ENCODE measurements at places on chromosomes 16 and 17.

GRCh38 chr16:15636392-15636873 lies 6.5 kb downstream of the MARF1 start:
- no peak for DNase-seq

DNA sequence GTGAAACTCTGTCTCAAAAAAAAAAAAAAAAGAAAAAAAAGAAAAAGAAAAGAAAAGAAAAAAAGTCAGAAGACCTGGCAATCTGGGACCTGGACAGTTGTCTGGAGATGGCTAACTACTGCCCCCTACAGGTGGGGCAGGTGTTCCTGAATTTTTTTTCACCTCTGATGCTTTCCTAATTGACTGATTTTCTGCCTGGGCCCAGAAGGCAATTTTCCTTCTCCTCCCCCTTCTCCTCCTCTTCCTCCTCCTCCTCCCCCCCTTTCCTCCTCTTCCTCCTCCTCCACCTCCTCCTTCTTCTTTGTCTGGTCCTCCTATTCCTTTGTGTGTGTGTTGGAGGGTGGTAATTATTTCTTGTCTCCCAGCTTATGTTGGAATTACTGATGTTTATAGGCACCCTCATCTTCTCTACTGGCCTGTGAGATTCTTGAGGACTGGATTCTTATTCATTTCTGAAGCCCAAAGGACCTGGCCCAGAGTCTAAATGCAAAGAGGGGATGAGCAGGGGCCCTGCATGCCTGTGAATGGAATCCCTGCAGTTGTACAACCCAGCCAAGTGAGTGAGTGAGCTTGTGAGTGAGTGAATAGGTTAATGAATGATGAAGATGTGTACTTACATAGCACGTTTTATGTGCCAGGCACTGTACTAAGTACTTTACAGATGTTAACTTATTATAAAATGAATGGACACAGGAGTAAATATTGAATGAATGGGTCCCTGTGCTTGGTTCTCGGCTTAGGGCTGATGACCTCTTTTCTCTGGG lies 26.9 kb downstream of the IRX5 start:
- DNase-seq: no peak

DNA sequence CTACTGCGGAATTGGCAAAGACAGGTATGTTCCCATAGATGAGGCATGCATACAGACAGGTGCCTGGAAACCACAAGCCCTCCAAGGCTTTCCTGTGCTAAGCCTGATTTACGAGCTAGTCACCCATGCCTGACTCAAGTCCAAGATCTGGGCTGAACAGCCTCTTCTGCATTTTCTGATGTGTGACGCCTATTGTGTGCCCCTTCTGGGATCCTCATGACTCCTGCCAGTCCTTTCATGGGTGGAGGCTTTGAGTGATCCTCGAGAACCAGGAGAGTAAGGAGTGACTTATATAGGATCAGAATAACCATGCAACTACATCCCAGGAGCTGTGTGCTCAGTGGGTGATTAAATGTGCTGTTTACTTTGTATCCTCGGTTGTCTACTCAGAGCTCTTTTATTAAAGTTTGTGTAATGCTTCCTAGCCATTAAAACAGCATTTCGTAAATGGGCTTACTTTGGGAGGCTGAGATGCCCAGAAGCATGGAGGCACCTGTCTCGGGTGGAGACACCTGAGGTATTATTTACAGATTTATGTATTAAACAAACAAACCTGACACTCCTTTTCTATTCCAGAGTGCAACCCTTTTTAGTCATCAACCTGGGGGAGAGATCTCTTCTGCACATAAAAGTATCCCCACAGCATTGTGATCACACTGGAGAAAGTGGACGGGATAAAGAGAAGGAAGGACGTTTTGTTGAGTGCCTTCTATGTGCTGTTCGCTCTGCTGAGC lies 373.0 kb upstream of the DYNLRB2 start:
- DNase-seq: no peak

- DNase-seq: no peak
These were observed 71.8 kb downstream of the PRKCA start for GRCh38 chr17:66373944-66374817.

DNA sequence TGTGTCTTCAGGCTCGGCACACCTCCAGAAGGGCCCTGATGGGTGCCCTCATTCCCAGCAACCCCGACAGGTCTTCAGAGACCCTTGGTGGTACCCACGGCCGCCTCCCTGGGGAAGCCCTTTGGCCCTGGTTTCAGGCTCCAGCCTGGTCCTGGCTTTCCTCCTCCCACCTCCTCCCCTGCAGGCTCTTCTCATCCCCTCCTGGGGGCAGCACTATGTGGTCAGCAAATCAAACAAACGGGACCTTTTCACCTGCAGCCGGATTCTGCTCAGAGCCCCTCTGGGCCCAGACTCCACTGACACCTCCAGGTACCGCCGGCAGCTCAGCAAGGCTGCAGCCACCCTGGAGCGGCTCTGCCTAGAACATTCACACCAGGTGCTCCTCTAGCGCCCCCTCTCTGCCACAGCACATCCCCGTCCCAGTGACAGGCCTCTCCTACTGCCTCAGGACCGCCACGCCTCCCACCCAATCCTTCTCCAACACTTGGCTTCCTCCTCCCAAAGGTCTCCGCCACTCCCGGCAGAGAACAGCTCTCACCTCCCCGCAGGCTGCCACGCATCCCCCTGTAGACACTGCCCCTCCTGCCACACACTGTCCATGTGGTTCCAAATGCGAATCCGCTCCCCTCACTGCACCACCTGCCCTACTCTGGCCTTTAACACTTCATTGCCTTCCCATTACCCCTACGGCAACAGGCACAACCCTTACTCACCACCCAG lies 12.0 kb downstream of the CORO7 start:
- DNase-seq: no peak

DNA sequence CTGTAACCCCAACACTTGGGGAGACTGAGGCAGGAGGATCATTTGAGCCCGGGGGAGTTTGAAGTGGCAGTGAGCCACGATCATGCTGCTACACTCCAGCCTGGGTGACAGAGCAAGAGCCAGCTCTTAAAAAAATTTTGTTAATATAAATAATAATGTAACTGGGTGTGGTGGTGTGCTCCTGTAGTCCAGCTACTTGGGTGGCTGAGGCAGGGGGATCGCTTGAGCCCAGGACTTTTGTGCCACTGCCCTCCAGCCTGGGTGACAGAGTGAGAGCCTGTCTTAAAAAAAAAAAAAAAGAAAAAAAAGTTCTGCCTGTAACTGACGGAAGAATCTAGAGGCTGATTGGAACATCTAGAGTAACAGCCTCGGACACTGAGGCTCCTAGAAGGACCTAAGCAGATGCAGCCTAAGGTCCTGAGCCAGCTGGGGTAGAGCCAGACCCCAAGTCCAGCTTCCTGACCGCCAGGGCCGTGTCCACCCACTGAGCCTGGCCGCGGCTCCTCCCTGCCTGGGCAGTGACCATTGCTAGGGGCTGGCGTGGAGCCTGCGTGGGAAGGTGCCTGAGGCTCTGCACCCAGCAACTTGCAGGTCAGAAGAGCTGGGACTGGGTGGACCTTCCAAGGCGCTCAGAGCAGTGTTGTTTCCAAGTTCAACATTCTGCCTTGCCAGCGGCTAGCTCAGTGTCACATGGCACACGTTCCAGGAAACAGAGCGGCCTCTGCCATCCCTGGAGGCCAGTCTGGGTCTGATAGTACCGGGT lies 209.4 kb upstream of the CIBAR2 start:
- peak; percentile 46 for DNase-seq

Data from cortex of kidney (tissue), 1 donor.